ENCODE measurements at places on chromosomes 2 and 18.

DNA sequence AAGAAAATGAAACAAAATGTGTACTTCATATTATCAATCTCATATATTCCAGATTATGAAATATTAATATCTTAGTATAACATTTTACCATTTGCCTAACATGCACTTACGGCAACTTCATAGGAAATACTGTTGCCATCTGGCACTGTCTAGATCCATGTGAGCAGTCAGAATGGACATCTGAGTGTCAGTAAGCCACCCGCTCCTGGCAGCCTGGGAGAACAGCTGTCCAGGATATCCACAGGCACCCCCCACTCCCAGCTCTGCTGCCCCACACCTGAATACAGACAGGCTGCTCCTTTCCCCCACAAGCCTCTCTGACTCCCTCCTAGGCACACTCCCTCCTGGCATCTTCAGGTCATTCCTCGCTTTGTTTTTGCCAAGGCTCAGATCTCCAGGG lies 127.0 kb downstream of the GAREM1 start:
- DNase-seq = no peak

GRCh38 chr2:67984600-67984999 lies 78.2 kb downstream of the C1D start:
- DNase-seq = no peak

DNA sequence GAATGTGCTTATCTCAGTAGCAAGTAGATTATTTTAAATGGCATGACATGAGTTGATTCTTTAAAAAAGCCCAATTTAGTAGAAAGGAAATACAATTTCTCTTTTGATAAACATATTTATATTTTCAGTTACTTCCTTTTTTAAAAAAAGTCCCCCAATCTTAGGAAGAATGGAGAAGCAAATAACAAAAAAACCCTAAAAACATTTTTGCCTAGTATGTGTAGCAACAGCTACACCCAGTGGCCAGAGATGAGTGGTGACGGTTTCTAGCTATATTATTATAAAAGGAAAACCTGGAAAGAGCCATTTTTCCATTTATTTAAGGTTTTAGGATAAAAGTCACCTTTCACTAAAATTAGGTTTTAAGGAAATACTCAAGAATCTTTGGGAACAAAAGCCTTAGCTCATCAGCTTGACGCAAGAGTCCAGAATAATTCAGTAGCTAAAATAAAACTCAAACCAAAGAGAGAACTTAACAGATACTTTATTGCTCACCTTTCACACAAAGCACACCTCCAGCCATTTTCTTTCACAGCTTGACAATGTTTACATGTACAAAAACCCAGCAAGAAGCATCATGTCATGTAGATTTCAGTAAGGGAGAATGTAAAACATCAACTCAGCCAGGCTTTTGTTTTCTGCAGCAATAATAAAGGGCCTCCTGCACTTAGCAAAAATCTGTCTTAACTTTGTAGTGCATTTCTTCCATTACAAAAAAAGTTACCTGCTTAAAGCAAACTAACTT lies 15.7 kb downstream of the FAM98A start:
- DNase-seq = no peak

- DNase-seq = no peak
Measured at GRCh38 chr18:40075616-40076015, 1879.4 kb upstream of the PIK3C3 start.

DNA sequence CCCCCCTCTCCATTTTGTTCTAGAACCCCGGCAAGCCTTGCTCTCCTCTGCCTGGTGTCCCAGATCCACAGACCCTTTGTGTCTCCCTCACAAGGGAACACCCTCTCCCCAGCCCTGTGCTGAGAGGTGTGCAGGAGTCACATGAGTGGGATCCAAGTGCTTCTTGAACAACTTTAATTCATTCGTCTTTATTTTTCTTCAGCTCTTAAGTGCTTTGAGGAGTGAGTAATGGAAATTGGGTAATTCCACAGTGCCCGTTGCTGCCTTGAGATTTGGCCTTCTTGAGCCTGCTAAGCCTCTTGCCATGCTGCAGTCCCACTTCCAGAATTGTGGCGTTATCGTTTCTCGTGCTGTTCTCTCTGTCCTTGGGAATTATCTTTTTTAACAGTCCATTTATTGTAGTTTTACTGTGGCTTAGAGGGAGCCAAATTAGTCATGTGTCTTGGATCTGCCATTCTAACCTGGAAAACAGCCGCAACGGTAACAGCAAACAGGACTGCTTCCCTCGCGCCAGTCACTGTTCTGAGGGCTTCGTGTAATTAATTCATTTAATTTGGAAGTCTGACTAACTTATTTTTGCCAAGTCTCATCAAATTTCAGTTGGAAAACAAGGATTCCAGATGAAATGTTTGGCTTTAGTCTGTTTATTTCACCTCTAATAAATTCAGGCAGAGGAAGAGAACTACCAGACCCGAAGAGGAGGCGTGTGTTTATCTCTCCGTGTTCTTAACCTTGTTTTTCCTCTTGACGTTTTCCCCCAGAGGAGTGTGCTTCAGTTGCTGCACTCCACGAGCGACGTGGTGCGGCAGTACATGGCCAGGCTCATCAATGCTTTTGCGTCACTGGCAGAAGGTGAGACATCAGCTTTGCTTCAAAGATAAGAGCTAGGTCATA lies 72.0 kb downstream of the ARMC9 start:
- no peak for DNase-seq

DNA sequence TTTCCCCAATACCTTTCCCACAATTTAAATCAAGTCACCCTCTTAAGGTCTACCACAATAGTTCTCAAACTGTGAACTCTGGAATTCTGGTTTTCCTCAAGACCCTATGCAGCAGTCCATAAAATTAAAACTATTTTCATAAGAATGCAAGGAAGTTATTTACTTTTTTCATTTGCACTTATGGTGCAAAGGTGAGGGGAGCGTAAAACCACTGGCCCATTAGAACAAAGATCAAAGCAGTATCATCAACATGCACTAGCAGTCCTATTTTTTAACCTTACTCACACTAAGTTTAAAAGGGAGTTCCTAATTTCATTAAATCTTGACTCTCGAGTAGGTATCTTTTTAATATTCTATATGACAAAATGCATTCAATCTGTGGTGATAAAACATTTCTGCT lies 85.3 kb downstream of the MEMO1 start:
- no peak for DNase-seq

GRCh38 chr2:144596073-144596871 lies 76.4 kb upstream of the ZEB2 start:
- DNase-seq = no peak

DNA sequence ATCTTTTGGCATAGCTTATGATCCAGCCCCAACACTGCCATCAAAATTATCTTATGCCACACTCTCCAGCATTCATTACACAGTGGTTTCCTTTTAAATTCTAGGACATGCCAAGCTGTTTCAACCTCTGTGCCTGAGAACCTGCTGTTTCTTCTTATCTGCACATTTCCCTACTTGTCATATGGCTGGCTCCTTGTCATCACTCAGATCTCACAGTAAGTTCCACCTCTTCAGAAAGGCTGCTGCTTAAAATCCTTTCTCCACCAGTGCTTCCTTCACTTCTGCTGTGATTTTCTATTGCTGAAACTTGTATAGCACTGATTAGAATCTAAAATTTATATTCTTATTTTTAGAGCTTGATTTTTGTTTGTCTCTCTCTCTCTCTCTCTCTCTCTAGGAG lies 43.4 kb downstream of the MC4R start:
- DNase-seq = no peak

- DNase-seq = no peak
Measured at GRCh38 chr18:77495079-77495478, 245.4 kb downstream of the GALR1 start.

DNA sequence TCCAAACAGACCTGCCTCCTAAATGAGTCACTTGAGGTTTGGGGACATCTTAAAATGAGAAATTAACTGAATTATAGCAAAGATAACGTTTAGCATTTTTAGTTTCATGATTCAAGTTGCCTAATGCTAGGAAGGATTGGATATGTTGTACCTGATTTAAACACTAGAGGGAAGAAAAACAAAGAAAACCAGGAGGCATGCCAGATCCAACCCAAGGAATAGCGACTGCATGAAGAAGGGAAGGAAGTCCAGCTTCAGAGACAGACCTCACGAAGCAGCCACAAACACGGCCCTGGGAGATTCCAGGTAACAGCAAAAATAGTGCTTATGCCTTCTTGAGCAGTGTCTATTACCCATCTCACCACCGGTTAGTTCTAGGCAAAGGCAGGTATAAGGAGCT lies 499.9 kb upstream of the SPHKAP start:
- DNase-seq = no peak

- no peak for DNase-seq
Measured at GRCh38 chr2:234398531-234398930, 98.3 kb downstream of the ARL4C start.

DNA sequence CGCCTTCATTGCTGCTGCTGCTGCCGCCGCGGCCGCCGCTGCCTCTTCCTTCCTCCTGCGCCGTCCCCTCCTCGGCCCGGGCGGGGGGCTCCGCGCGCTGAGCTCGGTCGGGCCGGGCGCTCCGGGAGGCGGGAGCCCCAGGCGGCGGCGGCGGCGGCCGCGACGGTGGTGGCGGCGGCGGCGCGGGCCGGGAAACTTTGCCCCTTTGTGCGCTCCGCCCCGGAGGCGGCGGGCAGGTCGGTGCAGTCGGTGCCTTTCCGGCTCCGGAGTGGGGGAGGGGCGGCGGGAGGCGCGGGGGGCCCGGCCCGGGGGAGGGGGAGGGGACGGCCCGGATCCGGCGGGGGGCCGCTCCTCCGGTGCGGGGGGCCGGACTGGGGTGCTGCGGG lies 205 bp downstream of the TET3 start:
- DNase-seq = peak; percentile 61

- DNase-seq = peak; percentile 39
Measured at GRCh38 chr18:2883076-2883735, 36.4 kb downstream of the EMILIN2 start.

- DNase-seq = no peak
Measured at GRCh38 chr18:36578871-36579710, 249.7 kb downstream of the TPGS2 start.

DNA sequence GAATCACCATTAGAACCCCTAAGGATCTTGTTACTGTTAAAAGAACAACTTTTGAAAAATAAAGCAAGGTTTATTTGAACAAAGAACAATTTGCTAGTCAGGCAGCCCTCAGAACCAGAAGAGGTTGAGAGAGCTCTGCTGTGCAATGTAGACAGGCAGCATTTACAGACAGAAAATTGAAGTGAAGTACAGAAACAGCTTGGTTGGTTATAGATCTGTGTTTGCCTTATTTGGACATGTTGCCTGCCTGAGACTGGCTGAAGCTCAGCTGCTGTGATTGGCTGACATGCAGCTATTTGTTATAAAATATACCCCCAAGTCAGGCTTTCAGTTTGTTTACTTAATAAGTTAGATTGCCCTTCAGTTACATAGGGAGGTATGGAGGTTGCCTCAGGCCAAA lies 12.5 kb downstream of the MSTN start:
- no peak for DNase-seq

DNA sequence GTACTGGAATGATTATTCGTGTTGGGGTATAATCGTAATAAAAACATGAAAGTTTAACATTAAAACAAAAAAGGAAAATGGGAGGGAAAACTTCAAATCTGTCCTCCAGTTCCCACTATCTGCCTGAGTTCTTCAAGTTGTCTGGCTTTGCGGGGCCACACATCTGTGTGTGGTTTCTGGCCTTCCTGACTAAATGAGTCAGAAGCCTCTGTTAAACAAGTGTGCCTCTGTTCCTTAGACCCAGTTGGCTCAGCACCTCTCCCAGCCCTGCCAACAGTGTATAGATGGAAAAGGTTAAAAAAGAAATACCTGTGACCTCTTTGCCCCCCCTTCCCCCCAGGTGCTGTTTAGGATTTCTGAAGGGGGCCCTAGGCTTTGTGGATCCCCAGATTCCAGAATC lies 30.2 kb downstream of the XDH start:
- no peak for DNase-seq

DNA sequence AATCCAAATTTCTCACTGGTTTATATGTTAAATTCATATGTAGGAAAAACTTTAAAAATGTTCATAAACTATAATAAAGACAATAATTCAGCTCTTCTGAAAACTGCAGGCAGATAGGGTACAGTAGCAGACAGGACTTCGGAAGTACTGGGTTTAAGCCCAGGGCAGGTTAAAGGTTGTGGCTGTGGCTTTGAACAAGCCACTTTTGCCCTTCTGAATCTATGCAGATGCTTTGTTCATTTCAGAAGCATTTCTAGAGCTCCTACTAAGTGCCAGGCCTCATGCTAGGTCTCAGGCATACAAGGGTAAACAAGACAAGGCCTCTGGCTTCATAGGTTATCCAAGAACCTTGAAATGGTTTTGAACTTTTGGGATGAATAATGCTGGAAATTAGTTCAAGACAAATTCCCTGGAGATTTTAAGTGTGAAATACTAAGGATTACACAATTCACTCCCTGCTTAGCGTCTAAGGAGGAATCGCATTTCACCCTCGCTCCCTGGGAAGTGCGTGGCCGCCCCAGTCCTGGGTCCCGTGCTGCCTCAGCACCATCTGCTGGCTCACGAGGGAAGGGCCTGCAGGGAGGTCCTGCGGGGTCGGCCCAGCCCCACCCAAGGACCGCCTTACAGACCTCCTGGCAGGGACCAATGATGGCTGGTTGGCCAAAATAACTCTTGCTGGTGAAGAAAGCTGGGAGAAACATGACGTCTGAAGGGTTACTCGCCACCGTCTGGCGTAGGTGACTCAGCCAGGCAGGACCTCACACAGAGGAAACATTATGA lies 67.7 kb upstream of the L3MBTL4 start:
- no peak for DNase-seq

GRCh38 chr2:84393829-84394228 lies 65.3 kb downstream of the SUCLG1 start:
- no peak for DNase-seq

GRCh38 chr2:114651933-114652332 lies 209.5 kb downstream of the DPP10 start:
- no peak for DNase-seq

- DNase-seq = no peak
Measured at GRCh38 chr18:57422313-57422872, 12.8 kb upstream of the ONECUT2 start.

- DNase-seq = peak; percentile 17
Measured at GRCh38 chr18:58303363-58303762, 259.3 kb downstream of the NEDD4L start.

- DNase-seq = no peak
Measured at GRCh38 chr2:166138144-166138543, 10.3 kb upstream of the SCN1A start.

DNA sequence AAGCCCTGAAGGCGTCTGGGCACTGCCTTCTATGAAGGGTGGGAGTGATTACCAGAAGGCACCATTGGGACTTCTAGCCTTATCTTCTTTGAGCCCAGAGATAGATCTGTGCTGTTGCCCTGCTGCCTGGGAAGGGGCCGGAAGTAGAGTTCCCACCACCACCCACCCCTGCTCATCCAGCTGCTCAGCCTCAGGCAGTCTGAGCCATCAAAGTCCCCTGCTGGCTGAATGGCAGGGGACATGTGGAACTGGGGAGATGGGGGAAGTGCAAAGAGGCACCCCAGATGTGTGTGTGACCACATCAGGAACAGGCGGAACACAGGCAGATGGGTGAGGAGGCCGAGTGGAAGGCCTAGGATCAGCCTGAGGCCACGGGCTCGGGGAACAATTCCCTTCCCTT lies 3.3 kb upstream of the WNT10A start:
- DNase-seq = no peak

All from stimulated activated CD4-positive, alpha-beta T cell treated with anti-CD3 and anti-CD28 coated beads, Interleukin-1b, Interleukin-23, amount 100 ng/mL, for 48 hours (primary cell).